ENCODE measurements at places on chromosomes 6 and 20. TPM values are rescaled to one million over a fixed set of nuclear protein-coding genes. Genes with fewer than 3 reads are reported as not detected.

- DNase-seq, result no peak
These were observed 102.1 kb downstream of the UST start for GRCh38 chr6:148848915-148849314.

GRCh38 chr6:168404560-168404959, 36.4 kb upstream of the SMOC2 start:
- DNase-seq, result no peak

GRCh38 chr6:148249160-148249559, 93.5 kb upstream of the SASH1 start:
- DNase-seq, result no peak

The SLC13A3 gene
- 5.1 TPM for total RNA-seq

GRCh38 chr20:37790900-37791299, 97.1 kb downstream of the CTNNBL1 start:
- DNase-seq, result no peak

Data from ureter (tissue), 1 donor.